Panc1 (cell line): ENCODE measurements at places on chromosomes 1 and 21. TPM values are rescaled to one million over a fixed set of nuclear protein-coding genes. Genes with fewer than 3 reads are reported as not detected.

Gene NEK7
- 53.0 TPM for total RNA-seq

Gene SGIP1
- total RNA-seq = 1.6 TPM

Gene CD160
- not detected for total RNA-seq

Gene XCL1
- not detected for total RNA-seq

Gene TESK2
- 3.3 TPM for total RNA-seq

Gene BGLAP
- 0.67 TPM for total RNA-seq

Gene SPATA21
- total RNA-seq = not detected
